Diencephalon (tissue), 1 donor: ENCODE measurements at places on chromosomes 2 and 18. TPM values are rescaled to one million over a fixed set of nuclear protein-coding genes. Genes with fewer than 3 reads are reported as not detected.

DUSP2 gene
- total RNA-seq, result 5.5 TPM

CEP76 gene
- 12.7 TPM for total RNA-seq

VWA3B gene
- 2.8 TPM for total RNA-seq

CSRNP3 gene
- 255 TPM for total RNA-seq

NEUROD1 gene
- total RNA-seq, result 0.69 TPM
